Activated effector memory CD4-positive, alpha-beta T cell treated with Interleukin-2 at 50 U/mL for 16 hours (primary cell): ENCODE measurements at places on chromosomes 4 and X.

DNA sequence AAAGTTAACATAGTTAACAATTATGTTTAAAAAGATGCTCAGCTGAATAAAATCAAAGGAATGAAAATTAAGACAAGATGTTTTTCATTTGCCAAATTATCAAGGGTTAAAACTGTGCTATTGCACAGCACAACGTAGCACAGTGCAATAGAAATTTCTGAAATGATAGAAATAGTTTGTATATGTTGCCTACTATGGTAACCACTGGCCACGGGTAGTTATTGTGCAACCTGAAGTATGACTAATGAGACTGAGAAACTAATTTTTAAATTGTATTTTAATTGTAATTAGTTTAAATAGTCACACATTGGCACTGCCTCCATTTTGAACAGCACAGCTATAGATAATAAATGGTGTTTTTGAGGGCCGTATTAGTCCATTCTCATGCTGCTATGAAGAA, 343.1 kb upstream of the FAM241A start:
- DNase-seq: no peak

- DNase-seq: no peak
Measured at GRCh38 chr4:117740736-117741135, 293.6 kb upstream of the NDST3 start.

GRCh38 chrX:152904151-152905080, 6.5 kb downstream of the ZNF185 start:
- peak; percentile 13 for DNase-seq

DNA sequence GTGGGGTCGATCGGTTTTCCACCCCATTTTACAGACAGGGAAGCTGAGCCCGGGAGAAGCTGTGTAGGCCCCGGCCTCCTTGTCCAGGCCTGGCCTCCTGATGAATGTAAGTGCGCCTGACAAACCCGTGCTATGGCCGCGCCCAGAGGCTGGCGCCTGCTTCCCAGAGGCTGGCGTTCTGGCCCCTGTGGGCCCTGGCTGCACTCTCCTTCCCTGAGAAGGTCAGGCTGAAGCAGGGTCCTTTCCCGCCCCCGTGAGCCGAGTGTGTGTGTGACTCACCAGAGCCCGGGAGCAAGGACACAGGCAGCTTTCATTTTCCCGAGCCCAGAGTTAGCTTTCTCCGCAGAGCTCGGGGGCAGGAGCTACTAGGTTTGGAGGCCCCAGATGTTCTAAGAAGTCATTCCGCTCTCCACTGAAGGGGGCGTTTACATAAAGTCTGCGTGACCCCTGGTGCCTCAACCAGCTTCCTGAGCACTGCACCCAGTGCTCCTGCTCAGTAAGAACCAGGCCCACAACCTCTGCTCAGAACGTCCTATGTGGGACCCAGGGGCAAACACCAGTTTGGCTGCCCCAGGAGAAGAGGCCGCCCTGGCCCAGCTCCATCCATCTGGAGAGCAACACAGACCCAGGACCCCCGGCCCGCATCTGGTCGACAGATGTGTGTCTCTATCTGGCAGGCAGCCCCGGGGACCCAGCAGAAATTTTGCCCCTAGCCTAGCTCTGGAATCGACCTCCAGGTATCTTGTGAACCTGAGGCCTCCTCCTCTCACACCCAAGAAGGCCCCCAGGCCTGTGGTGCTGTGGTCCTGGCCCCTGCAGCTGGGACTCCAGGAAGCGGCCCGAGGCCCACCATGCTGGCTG, 13.6 kb downstream of the UVSSA start:
- no peak for DNase-seq

- DNase-seq: no peak
Measured at GRCh38 chrX:134599184-134599914, 58.9 kb downstream of the PLAC1 start.

DNA sequence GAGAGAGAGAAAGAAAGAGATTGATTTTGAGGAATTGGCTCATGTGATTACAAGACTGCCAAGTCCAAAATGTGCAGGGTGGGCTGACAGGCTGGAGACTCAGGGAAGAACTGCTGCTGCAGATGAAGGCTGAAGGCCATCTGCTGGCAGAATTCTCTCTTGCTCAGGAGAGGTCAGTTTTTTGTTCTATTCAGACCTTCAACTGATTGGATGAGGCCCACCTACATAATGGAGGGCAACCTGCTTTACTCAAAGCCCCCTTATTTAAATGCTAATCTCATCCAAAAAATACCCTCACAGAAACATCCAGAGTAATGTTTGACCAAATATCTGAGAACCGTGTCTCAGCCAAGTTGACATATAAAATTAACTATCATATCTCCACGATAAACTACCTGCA, 38.2 kb upstream of the MAMLD1 start:
- no peak for DNase-seq

- no peak for DNase-seq
Measured at GRCh38 chr4:151934766-151935165, 174.0 kb upstream of the GATB start.

- DNase-seq: no peak
Measured at GRCh38 chr4:108477527-108478108, 142.8 kb upstream of the RPL34 start.

GRCh38 chr4:7924570-7924969, 15.1 kb downstream of the AFAP1 start:
- DNase-seq: no peak

DNA sequence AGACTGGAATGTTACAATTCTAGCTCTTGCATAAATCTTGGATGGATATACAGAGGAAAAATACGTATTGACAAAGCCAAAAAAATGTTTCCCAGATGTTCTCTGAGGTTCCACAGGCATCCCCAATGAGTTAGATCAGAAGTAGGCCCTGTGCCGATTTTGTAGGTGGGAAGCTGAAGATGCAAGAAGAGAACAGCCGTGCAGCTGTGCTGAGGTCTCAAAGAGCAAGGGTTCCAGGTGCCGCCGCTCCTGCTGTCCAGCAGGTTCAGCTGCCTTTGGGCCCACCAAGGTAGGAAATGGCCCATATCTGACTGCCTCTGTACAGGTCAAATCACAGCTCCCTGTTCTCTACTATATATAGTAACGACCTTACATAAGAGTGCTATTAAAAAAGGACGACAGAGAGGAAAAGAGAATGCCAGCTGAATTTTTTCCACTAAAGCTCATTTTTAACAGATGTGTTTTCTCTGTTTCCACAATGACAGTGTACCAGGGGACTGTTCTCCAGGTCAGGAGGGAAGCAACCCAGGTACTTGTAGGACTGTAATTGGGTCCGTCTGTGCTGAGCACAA, 155.6 kb downstream of the CBR4 start:
- DNase-seq: no peak

- DNase-seq: no peak
Measured at GRCh38 chrX:109927663-109928273, 75.1 kb upstream of the TMEM164 start.

GRCh38 chrX:9525511-9526248, 60.8 kb downstream of the TBL1X start:
- DNase-seq: no peak

DNA sequence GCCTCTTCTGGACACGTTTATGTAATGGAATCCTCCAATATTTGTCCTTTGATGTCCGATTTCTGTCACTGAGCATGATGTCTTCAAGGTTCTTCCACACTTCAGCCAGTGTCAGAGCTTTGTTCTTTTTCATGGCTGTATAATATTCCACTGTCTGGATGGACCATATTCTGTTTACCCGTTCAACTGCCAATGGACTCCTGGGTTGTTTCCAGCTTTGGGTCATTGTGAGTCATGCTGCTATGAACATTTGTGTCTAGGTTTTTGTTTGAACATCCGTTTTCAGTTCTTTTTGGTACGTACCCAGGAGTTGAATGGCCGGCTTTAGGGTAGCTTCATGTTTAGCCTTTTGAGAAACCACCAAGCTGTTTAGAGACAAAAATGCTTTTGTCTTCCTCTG, 93.2 kb downstream of the SHOX start:
- no peak for DNase-seq

DNA sequence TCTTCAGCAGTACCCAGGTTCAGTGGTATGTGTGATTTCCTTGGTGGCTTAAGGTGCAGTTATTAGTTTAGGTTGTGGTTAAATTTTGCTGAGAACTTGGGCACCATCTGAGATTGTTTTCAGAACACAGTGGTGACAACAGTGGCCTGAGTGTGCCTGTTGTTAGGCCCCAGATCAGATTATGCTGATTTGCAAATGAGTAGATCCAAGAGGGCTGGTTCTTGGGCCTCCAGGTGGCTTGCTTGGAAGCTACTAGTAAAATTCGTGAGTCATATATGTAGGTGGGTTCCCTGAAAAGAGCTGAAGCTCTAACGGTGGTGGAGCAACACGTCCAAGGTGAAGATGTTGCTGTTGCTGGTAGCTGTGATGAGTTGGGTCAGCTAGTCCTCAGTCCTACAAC, 2619.6 kb downstream of the PCDH7 start:
- DNase-seq: no peak

DNA sequence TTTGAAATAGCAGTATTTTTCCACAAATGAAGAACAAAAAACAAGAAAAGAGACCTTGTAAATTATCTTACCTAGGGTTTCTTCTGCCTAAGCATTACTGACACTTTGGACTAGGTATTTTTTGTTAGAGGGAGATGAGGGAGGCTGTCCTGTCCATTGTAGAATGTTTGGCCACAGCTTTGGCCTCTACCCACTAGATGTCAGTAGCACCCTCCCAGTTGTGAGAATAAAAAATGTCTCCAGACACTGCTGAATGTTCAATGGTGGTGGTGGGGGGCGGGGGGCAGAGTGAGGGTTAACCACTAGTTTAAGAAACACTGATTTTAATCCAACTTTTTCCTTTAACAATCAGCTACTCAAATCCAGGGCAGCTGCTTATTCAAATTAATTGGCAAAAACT, 25.8 kb downstream of the OTUD4 start:
- no peak for DNase-seq

DNA sequence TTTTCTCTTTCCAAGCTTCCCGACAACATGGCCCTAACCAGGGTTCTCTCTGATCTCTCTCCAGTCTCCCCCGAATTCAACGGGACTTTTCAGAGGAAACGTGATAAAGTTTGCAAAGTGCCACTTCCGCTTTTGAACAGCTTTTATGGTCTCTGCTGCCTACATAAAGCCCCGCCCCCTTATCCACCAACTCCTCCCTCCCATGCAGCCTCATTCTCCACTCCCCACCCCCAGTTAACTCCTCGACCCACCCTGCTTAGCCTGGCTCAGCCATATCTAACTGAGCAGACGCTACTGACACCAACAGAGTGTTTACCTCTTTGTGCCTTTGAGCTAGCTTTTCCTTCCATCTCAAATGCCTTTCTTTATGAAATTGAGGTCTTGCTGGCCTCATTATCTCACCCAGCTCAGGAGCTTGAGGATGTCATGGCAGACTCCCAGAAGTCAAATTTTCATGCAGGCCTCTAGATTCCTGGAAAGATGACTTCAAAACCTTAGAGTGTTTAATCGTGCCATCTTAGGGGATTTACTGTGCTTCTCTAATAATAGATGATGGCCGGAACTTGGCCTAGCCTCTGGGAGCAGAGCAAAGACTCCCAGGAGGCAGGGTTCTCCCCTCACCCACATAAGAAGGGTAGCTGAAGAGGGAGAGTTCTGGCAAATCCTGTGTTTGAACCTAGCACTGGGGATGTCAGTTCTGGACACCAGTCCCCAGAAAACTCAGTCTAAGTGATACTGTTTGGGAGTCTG, 606.0 kb downstream of the BCOR start:
- peak; percentile 21 for DNase-seq

DNA sequence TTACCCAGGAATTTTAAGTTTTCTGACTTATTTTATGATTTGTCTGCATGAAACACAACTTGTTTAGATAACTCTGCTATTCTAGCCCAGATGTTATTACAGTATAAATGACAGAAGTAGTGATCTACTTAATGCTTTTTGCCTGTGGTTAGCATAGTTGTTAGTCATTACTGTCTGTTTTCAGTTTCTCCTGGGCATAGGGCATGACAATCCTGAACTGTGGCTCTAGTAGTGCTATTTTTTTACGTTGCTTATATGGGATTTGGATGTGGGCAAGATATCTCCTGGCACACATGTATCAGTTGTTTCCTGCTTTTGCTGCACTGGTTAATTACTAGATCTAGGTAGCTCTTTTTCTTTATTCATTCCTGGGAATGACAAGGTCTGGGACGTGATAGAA, 1005.8 kb downstream of the PCDH18 start:
- no peak for DNase-seq

DNA sequence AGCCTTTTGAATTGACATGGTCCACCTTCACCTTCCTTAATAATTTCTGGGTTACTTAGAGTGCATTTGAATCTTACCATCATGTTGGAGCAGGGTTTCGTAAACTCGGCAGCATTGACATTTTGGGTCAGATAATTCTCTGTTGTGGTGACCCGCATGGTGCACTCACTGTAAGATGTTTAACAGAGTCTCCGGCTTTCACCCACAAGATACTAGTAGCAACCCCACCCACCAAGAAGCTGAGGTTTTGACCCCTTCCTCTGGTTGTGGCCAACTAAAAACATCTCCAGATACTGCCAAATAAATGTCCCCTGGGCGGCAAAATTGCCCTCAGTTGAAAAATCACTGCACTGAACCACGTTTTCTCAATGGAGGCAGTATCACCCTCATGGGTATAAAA, 62.7 kb downstream of the CHST7 start:
- no peak for DNase-seq
